ENCODE measurements at places on chromosomes 11 and 22.
A peak's percentile ranks its signal among the peaks of the same experiment; 100 is the strongest.

DNA sequence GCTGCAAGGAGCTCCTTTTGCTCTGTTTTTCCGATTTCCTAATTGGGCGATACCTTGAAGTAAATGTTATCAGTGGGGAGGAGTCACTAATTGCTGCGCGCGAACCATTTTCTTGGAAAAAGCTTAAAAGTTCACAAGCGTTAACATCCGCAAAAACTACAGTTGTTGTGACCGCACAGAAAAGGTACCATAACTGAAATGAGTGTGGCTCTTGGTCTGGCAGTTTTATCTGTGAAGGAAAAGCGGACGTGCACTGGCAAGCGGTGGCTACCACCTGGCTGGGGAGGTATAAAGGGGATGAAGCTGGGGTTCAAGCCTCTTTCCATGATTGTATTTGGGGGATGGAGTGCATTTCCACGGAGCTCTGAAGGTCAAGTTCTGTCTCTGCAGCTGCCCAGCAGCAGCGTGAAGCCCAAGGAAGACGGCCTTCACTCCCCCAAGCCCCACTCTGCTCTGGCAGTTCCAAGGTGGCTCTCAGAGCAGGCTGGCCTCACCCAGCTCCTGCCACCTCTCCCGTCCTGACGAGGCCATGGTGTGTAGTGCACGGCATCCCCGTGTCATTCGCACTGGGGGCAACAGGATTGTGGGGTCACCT lies 27.5 kb downstream of the MOV10L1 start:
- DNase-seq, result no peak

DNA sequence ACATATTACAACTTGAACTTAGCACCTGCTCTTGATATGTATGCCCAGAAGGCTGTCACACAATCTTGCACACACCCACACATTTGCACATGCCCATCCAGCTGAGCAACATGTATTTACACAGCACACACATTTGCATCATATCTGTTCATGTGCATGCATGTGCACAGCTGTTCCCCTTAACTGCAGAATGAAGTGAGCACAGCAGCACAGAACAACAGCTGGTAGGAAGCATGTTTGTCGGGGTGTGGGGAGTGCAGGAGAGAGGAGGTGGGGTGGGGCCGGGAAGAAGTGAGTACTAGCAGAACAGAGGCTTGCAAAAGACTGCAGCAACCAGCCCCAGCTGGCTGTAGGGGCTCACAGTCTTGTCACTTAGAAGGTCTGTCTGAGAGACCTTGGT lies 296.5 kb downstream of the KIRREL3 start:
- peak; percentile 68 for DNase-seq

- DNase-seq, result no peak
These were observed 31.5 kb downstream of the TRMU start for GRCh38 chr22:46366801-46367706.

DNA sequence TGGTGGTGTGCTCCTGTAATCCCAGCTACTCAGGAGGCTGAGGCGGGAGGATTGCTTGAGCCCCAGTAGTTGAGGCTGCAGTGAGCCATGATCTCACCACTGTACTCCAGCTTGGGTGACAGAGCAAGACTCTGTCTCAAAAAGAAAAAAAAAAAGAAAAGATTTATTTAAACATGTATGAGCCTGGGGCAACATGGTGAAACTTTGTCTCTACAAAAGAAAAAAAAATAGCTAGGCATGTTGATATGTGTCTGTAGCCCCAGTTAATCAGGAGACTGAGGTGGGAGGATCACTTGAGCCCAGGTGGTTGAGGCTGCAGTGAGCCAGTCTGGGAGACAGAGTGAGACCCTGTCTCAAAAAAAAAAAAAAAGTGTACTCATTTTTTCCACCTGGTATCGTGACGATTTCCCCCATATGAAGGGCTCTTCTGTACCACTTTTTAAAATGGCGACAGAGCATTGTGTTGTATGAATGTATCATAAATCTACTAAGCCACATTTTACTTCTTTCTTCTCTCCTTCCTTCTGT lies 16.4 kb upstream of the KCTD14 start:
- DNase-seq, result no peak

- no peak for DNase-seq
These were observed 68.9 kb downstream of the C11orf65 start for GRCh38 chr11:108398439-108398838.

DNA sequence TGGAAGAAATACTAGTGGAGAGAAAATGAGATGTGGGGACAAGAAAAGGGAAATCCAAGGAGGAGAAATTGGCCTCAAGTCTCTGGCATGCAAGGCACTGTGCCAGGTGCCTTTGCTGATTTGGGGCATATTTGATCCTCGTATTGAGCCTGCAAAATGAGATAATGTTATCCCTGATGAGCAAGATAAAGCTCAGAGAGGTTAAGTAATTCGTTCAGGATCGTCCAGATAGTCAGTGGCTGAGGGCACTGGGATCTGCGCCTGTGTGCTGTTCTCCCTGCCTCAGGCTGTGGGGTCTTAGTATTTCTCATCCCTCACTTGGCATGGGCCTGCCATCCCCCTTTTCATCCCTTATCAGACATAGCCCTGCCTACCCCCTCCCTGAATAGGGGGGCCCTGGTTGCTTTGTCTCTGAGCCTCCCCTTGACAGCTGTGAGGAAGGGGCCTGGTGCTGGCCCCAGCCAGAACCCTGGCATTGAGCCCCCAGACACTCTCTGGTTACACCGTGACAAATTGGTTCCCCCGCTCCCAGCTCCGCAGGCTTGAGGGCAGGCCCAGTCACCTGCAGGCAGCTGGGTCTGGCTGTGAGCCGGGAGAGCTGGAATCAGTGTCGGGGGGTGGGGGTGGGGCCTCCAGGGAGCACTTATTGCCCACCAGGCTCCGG lies 85.7 kb downstream of the NECTIN1 start:
- peak; percentile 95 for DNase-seq

- DNase-seq, result no peak
These were observed 1017.0 kb upstream of the CNTN5 start for GRCh38 chr11:98003606-98004371.
